ENCODE measurements at places on chromosomes 1 and 21.

GRCh38 chr1:207963427-207964194 lies 52.7 kb upstream of the CD34 start:
- DNase-seq: peak; percentile 89

DNA sequence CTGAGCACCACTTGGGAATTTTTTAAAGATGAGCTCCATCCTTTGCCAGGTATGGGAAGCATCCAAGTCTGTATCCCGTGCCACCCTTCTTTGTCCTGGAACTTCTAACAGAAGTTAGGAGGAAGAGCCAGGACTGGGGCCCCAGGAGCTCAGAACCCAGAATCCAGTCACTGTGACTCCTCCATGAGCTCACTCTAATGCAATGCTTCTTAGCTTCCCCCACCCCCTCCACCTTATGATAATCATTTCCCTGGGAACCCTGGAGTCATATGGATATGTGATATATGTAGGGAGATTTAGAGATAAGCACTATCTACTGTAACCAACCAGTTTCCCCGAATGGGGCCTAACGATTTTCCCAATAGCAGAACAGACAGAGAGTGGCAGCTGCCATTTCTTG lies 758 bp upstream of the SPRR5 start:
- no peak for DNase-seq

- DNase-seq: no peak
Observed at GRCh38 chr1:93623875-93624274, 57.8 kb downstream of the BCAR3 start.

- DNase-seq: no peak
Observed at GRCh38 chr1:82177192-82177591, 376.5 kb downstream of the ADGRL2 start.

GRCh38 chr21:39568361-39568760 lies 44.4 kb upstream of the B3GALT5 start:
- no peak for DNase-seq

GRCh38 chr1:6006882-6007281 lies 14.7 kb upstream of the NPHP4 start:
- DNase-seq: no peak

DNA sequence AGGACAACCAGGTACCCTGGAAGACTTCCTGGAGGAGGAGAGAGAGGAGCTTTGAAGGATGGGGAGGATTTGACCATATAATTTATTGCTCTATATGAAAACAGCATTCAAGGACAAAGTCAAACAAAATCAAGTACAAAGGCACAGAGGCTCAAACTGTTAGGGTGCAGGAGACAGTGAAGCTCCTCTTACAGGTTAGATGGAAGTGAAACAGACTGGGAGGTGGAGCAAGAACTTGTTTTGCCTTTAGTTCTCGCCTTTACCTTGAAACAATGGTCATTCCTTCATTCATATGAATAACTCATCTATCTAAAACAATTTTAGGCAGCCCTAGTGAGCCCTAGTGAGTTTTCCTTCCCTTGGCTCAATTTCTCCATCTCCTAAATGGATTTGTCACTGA lies 199.6 kb downstream of the HIVEP3 start:
- DNase-seq: no peak

DNA sequence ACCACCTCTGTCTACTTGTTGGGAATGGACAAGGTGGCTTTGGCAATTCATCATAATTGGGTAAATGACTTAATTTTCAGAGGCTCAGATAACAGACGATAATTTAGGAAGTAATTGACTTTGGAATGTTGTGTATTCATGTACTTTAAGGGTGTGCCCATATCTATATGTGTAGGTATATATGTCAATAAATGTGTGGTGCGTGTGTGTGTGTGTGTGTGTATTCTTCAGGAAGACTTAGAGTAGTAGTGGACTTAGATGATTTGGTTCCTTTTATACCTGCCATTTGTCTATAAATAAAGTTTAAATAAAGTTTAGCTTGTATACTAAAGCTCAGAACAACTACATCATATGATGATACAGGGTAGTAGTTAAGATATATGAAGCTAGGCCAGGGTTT lies 20.0 kb upstream of the JUN start:
- no peak for DNase-seq

- DNase-seq: no peak
Observed at GRCh38 chr1:30414851-30415165, 308.6 kb downstream of the MATN1 start.

DNA sequence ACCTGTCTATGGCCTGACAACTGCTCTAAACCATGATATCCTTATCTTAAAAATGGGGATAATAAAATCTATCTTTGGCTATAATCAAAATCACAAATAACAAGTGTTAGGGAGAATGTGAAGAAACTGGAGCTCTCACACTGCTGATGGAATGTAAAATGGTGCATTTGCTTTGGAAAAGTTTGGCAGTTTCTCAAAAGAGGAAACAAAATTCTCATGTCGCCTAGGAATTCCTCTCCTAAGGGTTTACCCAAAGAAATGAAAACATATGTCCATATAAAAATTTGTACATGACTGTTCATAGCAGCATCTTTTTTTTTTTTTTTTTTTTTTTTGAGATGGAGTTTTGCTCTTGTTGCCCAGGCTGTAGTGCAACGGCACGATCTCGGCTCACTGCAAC lies 64.3 kb downstream of the ZNF281 start:
- DNase-seq: no peak

- no peak for DNase-seq
Observed at GRCh38 chr1:47901001-47901575, 96.1 kb downstream of the TRABD2B start.

DNA sequence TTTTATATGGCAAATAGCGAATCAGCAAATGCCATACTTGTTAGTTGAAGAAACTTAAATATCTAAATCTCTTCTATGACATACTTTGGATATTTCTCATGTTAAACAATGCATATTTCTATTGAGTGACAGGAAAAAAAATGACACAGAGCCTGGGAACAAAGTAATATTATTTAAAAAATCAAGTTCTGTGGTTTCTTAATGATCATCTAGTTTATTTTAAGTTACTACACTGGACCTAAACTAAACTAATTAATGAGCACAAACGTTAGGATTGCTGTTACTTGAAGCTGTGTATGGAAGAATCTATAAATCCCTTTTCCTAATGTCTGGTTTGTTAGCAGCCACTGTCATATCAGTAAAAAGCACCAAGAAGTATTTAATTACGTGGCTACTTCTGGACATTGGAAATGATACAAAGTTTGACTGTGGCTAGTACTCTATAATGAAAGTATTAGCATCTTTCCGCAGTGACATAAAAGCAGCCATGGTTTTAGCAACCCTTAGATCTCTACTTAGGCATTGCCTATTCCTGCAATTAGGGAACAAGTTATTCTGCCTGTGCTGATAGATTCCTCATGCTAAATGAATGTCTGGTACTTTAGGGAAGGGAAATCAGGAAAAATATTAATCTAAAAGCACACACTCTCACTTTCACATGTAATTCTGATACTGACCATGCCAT lies 981.7 kb upstream of the B3GALT2 start:
- DNase-seq: no peak

DNA sequence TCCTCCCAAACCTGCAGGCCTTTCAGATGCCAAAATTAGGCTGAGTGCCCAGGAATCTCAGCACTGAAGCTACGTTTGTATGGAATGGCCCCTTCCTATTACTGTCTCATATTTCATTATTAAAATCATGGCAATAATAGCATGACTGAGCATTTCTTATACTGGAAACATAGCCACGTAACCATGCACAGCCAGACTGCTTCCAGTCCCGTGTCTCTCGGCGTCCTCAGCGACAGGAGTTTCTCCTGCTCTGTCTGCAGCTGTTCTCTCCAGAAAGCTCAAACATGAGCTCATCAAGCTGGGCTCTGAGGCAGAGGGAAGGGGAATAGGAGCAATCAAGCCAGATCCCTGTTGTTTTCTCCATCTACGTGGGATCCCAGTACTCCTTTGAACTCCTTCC lies 104.0 kb downstream of the CDC7 start:
- no peak for DNase-seq

DNA sequence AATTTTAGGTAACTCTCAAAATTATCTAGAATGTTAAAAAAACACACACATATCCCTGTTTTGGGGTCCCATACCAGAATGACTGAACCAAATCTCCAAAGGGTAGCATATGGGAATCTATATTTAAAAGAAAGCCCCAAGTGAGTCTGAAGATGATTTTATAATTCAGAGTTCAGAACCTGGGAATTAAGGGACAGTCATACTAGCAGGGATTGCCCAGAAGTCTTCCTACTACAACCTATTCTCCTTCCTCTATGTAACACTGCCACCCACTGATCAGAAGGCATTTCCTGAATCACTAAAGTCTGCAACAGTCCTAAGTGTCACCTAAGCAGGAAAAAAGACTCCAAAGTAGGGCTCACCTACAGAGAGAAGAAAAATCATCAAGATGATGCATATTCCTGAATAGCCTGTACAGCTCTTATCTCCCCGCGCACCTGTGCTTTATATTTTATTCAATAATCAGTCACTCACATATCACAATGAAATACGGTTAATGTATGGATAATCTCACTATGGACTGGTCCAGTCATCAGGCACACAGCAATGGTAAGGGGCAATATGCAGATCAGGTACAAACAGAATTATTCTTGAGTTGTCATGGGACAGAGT lies 4.9 kb downstream of the RGS1 start:
- DNase-seq: no peak

DNA sequence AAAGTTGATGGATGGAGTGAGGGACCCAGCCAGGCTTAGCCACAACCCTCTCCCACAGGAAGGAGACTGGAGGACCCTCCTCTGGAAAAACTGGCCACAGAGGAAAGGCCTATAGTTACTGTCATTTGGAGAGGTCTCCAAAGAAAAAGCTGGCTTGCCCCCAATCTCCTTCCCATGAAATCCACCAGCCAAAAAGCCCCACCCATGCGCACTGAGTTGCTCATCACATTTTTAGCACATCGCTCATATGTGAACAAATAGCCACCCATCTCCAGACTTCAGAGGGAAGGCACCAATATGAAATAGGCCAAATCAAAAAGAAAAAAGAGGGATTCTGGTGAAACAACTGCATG lies 36.9 kb upstream of the QSOX1 start:
- DNase-seq: no peak

- DNase-seq: no peak
Observed at GRCh38 chr1:9207086-9207485, 27.5 kb upstream of the H6PD start.

GRCh38 chr21:44303490-44303981 lies 3.7 kb downstream of the PFKL start:
- DNase-seq: no peak

GRCh38 chr1:46996659-46997281 lies 26.7 kb upstream of the CYP4X1 start:
- DNase-seq: no peak

- no peak for DNase-seq
Observed at GRCh38 chr1:25556791-25557476, 13.5 kb downstream of the LDLRAP1 start.

DNA sequence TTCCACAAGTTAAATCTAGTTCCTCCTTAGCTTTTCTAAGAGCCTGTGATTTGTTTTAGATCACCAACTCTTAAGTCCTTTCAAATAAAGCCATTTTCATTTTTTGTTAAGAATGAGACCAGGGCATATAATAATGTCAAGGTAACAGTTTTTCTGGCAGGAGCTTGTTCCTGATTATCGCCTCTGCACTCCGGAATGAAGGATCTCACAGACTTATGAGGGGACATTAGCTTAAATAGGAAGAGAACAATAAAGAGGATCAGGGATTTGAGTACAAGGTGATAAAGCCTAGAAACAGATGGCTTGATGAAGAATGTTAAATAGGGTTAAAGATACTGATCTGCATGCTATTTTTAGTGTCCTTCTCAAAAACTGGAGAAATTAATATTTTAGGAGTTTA lies 13.6 kb upstream of the OTUD7B start:
- DNase-seq: no peak

DNA sequence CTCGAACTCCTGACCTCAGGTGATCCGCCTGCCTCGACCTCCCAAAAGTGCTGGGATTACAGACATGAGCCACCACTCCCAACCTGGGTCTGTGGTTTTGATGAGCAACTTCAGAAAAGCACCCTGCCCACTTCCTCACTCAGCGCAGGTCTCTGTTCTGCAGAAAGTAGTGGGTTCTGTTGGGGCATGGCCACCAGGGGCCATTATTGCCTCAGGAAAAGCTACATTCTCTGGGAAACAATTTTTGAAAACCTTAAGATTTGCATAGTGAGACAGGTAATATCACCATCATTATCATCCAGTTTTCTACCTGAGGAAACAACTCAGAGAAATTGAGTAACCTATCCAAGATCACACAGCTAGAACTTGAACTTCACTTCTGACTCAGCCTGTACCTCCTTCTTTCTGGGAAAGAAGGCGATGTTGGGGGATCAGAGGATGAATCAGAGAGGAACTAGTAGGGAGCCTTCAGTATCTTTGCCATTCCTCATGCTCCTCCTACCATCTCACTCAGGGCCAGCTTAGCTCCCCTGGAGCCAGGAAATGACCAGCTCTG lies 7.1 kb upstream of the NES start:
- DNase-seq: peak; percentile 40

GRCh38 chr1:245550720-245551043 lies 395.9 kb downstream of the KIF26B start:
- DNase-seq: no peak

DNA sequence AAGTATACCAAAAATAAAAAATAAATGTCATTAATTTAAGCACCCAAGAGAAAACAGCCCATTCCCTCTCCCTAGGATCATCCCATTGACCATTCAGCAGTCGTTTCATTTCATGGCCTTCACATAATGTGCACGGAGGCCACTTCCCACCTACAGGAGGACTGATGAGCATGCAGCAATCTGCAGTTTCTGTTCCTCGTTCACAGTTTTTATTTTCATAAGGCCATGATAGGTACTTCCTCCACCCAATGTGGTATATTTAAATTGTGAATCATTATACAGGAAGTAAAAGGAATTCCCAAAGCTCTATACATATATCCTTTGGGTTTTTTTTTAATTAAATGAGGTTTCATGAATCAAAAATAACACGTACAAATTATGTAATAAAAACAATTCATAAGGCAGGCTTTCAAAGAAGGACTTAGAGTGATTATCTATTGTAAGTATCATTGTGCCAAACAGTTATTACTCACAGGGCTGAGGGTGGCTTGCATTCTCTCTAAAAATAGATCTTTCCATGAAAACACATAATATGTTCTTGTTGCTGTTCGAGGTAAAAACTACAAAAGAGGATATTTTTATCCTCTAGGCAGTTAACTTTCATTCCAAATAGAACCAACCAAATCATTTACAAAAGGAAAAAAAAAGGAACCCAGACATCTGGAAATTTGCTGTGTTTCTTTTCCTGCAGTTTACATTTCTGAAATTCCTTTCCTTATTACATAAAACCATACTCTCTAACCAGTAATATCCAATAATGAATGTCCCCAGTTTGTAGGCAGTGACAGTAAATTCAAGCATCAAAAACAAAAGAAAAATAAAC lies 27.5 kb upstream of the SLC44A3 start:
- DNase-seq: no peak

Measured in stimulated activated naive CD8-positive, alpha-beta T cell treated with anti-CD3 and anti-CD28 coated beads, Interleukin-15, Interleukin-2, amounts not matched to agents 100 U/mL and 50 U/mL, for 24 hours (primary cell).